ENCODE measurements at places on chromosomes 1 and 21. TPM values are rescaled to one million over a fixed set of nuclear protein-coding genes. Genes with fewer than 3 reads are reported as not detected.

DNA sequence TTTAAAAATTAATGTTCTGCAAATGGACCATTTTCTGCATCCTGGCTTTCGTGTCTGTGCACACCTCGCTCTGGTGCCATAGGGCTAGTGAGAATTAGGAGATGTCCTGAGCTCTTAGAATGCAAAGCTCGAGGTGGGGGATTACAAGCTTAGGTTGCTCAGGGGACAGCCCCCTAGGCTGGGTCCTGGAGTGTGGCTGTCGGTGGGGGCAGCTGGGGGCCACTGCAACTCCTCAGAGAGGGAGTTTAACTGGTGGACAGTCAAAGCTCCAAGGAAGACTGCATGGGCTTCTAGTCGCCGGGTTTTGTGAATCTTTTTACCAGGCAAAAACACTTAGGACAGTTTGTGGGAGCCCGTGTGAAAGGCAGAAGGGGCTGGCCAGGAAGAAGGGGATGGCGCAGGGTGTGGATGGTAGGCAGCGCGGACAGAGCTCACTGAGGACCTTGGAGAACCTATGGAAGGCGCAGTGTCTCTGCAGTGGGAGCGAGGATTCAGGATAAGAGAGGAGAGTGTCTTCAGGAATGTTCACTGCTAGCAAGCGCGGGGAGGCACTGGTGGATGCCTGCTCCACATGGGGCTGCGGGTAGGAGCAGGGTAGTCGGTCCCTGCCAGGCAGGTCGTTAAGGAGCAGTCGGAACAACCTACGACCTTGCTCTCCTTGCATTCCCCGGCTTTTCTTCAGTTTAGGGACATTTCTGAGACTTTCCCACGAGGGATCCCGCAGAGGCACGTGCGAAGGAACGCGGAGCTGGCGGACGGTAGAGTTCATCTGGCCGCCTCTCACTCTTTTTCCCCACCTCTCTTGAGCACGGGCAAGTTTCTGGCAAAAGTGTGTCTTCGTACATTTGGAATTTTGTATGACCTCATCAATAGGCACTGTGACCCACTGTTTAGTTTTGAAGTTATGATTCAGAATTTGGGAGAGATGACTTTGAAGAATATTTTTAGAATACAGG is 12.9 kb upstream of the KCNE1 start:
- no peak for DNase-seq
- no peaks in the 10 kb centered on the region for H3K27me3 ChIP-seq
- H3K36me3 ChIP-seq: peaks cover 8% of the 10 kb centered on the region
- H3K27ac ChIP-seq: peak overlapping the region; percentile 88
- peak overlapping the region; percentile 56 for H3K4me3 ChIP-seq
- H3K4me1 ChIP-seq: peaks cover 62% of the 10 kb centered on the region

CNR2 gene
- 0.08 TPM for total RNA-seq

DNA sequence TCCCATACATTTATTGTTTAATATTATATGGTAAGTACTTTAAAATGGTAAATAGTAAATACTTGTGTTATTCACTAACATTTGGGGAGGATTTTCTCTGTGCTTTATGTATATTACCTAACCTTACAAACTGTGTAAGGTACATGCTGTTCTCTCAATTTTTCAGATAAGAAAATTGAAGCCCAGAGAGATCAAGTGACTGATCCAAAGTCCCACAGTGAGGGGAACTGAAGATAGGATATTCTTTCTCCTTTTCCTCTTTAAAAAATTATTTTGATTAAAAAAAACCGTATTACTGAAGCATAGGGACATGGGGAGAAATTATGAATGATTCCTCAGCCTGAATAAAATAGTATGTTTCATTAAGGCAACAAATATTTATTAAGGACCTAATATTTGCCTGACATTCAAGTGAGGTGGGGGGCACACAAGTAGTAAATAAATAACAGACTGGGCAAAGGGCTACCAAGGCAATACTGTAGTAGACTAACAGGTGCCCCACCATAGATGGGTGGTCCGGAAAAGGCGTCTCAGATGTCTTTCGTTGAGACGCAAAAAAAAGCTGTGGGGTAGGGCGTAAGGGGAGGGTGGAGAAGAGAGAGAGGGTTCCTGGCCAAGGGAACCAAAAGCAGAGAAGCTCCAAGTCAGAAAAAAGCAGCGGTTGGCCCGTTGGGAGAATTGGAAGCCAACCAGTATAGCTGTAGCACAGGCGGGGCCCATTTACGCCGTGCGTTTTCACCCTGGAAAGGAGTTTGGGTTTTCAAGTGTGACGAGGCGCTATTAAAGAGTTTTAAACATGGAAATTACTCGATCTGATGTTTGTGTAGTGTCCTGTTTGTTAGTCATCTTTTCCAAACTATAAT is 944 bp upstream of the AGO3 start:
- H3K4me1 ChIP-seq: peaks cover 18% of the 10 kb centered on the region
- peak overlapping the region; percentile 93 for H3K27ac ChIP-seq
- DNase-seq: peak; percentile 54
- H3K36me3 ChIP-seq: no peaks in the 10 kb centered on the region

DNA sequence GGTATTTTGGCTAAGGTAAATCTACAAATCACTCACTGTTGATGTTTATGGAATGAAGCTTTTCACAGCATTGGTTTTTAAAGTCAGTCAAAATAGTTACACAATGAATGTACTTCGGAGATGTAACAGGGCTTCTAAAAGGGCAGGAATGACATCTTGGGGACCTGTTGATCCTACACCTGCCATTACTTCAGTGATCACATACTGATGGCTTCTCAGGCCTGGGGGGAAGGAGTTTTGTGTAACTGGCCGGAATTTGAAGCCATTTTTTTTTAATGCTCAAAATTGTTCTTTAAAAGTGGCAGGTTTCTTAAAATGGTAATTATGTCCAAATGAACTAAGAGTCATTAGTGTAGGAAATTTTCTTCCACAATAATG is 11.2 kb downstream of the RPL5 start:
- no peak overlapping the region for H3K4me3 ChIP-seq
- no peak overlapping the region for H3K27ac ChIP-seq
- peaks cover 55% of the 10 kb centered on the region for H3K36me3 ChIP-seq
- no peak for DNase-seq

DNA sequence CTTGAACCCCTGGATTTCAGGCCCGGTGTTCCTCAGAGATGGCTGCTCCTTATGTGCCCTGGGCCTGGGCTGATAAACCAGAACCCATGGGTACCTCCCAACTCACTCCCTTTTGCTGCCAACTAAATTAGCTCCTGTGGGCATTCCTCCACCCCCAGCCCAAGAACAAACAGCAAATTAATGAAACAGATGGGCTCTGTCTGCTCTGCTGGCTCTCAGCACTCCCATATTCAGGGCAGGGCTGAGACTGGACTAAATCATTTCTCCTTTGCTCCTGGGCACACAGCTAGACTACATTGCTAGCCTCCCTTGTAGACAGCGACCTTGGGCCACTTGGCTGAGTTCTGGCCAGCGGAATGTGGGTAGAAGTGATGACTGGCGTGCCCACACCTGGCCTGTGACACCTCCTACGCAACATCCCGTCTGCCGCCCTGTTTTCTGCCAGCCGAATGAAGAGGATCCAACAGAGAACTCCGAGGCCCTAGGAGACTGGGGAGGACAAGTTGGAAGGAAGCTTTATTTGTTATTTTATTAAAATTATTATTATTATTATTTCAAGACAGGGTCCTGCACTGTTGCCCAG is 101.9 kb upstream of the DISP3 start:
- H3K36me3 ChIP-seq: no peaks in the 10 kb centered on the region
- H3K27ac ChIP-seq: no peak overlapping the region
- no peaks in the 10 kb centered on the region for H3K27me3 ChIP-seq

GRCh38 chr21:39661740-39662139 is 49.0 kb downstream of the B3GALT5 start:
- H3K36me3 ChIP-seq: no peaks in the 10 kb centered on the region
- no peaks in the 10 kb centered on the region for H3K27me3 ChIP-seq
- H3K4me3 ChIP-seq: no peak overlapping the region
- no peaks in the 10 kb centered on the region for H3K4me1 ChIP-seq
- DNase-seq: no peak

- no peaks in the 10 kb centered on the region for H3K27me3 ChIP-seq
- H3K4me1 ChIP-seq: no peaks in the 10 kb centered on the region
- H3K4me3 ChIP-seq: no peak overlapping the region
- H3K27ac ChIP-seq: no peak overlapping the region
- DNase-seq: no peak
Measured at GRCh38 chr1:50097021-50097679, 11.6 kb upstream of the ELAVL4 start.

UTP25 gene
- 7.7 TPM for total RNA-seq

PCBP3 gene
- total RNA-seq: 1.6 TPM

Measured in liver (tissue), 10 donors.